CD4-positive, alpha-beta T cell (primary cell): ENCODE measurements at places on chromosomes 3 and 15. TPM values are rescaled to one million over a fixed set of nuclear protein-coding genes. Genes with fewer than 3 reads are reported as not detected.

DNA sequence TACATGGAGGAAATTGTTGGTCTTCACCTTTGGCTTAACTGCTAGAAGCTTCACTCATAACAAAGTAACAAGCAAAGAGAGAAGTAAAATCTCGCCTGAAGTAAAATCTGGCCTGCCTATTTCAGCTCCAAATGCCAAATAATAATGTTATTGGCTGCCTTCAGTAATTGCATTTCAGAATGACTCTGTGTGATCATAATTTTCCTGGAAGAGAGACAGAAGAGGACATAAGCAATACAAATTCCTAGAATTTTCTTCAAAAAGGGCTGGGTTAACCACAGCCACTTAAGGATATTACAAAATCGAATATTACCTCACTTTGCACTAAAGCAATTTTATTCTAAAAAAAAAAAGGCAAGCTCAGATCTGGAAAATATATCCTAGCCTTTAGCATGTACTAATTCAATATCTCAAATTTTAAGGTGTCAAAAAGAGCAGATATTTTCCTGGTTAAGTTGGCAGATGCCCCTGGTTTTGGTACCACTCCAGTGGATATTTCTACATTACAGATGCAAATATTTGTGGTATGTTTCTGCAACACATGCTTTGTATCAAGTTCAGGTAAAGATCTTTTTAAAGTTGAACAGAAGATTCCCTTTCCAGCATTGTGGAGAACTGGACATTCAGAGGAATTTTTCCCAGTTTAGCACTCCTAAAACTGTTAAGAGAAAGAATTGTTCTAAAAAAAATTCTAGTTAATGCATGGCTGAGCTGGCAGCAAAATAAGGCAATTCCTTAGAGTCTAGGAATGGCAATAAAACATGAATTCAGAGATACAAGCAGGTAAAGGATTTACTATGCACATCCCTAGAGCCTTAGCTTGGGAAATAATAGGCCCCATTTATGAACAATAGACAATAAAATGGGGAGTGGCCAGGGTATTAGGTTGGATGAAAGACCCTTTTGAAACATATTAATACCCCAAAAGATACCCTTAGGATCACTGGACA, 116.7 kb downstream of the STAC start:
- H3K36me3 ChIP-seq: no peaks in the 10 kb centered on the region
- H3K4me1 ChIP-seq: no peaks in the 10 kb centered on the region
- DNase-seq: no peak
- H3K27ac ChIP-seq: no peak overlapping the region
- H3K27me3 ChIP-seq: no peaks in the 10 kb centered on the region
- no peak overlapping the region for H3K4me3 ChIP-seq

DNA sequence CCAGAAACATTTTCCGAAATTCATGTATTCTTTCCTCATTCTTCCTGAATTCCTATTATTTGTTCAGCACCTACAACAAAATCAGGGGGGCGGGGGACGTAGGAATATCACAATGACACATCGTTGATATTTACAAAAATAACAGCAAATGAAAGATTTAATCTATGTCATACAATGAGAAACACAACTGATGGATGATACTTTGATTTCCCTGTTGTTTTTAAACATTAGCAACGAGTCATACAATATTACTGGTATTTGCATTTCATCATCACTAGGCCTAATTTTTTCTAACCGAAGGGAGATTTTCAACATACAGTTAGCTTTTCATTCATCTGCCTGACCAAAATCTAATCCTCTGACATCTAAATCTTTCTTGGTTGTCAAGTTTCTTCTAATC, 45.3 kb upstream of the INO80 start:
- H3K27me3 ChIP-seq: no peaks in the 10 kb centered on the region
- H3K4me3 ChIP-seq: no peak overlapping the region

- no peak overlapping the region for H3K27ac ChIP-seq
- H3K36me3 ChIP-seq: no peaks in the 10 kb centered on the region
- no peaks in the 10 kb centered on the region for H3K4me1 ChIP-seq
- H3K27me3 ChIP-seq: no peaks in the 10 kb centered on the region
Measured at GRCh38 chr3:115691964-115692363, 68.7 kb downstream of the GAP43 start.

DNA sequence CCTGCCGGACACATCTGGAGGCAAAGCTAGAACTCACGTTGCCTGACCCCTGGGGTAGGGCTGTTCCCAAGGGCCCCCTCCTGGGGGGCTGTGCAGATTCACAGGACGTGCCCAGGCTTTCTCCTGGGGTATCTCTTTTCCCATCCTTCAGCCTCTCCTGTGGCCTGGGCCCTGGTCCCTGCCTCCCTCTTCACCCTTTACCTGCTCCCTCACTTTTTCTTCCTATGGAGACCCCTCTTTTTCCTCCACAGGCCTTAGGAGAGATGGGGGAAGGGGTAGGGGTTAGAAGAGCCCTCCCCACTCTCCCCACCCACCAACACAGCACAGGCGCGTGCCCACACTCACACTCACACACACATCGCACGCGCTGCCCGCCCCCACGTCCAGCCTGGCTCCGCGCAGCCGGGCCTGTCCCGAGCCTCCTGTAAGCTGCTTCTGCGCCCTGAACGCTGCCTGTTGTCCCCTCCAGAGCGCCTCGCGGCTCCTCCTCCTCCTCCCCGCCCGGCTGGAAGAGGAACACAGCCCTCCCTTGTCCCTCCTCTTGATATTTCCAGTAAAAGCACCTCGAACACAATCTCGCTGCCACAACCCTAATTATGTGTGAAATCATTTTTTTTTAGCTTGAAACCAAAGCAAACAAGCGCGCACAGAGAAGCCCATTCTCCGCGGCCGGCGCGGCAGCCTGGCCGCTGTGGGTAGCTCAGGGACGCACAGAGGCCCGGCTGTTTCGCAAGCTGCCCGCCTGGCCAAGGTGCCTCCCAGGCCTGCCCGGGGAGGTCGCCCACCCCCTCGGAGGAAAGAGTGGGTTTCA, 33.9 kb upstream of the ACAN start:
- H3K4me1 ChIP-seq: peaks cover 5% of the 10 kb centered on the region
- no peak overlapping the region for H3K4me3 ChIP-seq
- H3K36me3 ChIP-seq: no peaks in the 10 kb centered on the region
- no peak for DNase-seq
- no peak overlapping the region for H3K27ac ChIP-seq

DNA sequence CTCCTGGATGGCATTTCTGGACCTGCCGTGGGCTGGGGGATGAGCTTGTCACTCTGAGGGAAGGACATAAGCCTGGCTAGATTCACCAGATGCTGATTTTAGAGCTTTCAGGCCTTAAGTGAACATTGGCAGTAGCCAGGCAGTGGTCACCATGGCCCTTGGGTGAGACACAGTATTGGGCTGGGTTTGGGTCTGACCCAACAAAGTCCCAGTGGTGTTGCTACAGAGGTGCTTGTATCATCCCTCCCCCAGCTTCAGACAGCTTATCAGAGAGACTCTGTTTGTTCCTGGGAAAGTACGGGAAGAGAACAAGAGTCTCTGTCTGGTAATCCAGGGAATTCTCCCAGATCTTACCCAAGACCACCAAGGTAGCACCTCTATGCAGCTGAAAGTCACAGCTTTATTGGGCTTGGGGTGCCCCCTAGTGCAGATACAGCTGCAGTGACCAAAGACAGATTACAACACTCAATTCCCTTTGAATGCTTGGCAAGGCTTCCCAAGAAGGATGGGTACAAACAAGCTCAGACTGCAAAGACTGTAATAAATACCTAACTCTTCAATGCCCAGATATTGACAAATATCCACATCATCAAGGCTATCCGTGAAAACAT, 9.8 kb upstream of the RUVBL1 start:
- no peaks in the 10 kb centered on the region for H3K27me3 ChIP-seq
- no peaks in the 10 kb centered on the region for H3K36me3 ChIP-seq
- no peak overlapping the region for H3K27ac ChIP-seq
- no peaks in the 10 kb centered on the region for H3K4me1 ChIP-seq
- H3K4me3 ChIP-seq: no peak overlapping the region

DNA sequence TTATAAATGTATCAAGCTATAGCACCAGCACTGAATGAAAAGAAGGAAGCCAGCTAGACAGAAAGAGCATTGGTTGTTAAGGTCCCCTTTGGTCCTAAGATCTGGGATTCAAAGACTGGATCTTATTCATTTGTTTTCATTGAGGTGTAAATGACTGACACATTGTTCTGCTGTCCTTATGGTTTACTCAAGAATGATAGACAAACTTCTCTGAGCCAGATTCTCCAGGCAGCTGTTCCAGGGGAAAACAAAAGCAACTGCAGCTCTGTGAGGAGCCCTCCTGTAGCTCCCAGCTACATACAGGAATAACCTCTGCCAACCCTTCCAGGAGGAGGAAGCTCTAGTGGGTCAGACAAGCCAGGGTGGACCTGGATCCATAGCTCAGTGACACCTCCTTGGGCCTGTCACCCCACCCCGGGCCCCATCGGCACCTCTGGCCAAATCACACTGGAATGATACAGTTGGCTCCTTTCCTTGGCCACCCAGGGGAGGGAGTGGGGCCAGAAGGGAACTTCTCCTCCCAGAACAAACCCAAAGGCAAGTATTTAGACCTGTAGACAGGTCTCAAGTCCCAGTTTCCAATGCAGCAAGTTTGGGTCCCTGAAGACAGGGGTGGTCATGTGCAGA, 57.8 kb downstream of the ZNF621 start:
- H3K27me3 ChIP-seq: peaks cover 2% of the 10 kb centered on the region
- H3K27ac ChIP-seq: no peak overlapping the region
- no peak for DNase-seq
- peaks cover 3% of the 10 kb centered on the region for H3K4me1 ChIP-seq
- no peaks in the 10 kb centered on the region for H3K36me3 ChIP-seq
- H3K4me3 ChIP-seq: no peak overlapping the region

DNA sequence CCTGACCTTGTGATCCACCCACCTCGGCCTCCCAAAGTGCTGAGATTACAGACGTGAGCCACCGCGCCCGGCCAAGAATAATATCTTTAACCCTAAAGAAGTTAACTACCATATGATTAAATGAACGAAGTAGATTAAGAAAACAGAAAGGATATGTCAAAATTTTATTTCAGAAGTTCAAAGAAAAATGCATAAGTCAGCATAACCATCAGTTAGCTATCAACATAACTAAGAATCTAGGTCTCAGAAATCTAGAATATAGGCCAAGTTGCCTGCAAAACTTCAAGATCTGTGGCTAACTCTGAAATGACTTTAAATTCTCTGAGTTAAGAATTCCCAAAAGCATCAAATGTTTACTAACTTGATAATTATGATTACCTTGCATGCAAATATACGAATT, 38.0 kb downstream of the INO80 start:
- peaks cover 82% of the 10 kb centered on the region for H3K36me3 ChIP-seq
- DNase-seq: no peak
- H3K27me3 ChIP-seq: no peaks in the 10 kb centered on the region
- no peak overlapping the region for H3K4me3 ChIP-seq

DNA sequence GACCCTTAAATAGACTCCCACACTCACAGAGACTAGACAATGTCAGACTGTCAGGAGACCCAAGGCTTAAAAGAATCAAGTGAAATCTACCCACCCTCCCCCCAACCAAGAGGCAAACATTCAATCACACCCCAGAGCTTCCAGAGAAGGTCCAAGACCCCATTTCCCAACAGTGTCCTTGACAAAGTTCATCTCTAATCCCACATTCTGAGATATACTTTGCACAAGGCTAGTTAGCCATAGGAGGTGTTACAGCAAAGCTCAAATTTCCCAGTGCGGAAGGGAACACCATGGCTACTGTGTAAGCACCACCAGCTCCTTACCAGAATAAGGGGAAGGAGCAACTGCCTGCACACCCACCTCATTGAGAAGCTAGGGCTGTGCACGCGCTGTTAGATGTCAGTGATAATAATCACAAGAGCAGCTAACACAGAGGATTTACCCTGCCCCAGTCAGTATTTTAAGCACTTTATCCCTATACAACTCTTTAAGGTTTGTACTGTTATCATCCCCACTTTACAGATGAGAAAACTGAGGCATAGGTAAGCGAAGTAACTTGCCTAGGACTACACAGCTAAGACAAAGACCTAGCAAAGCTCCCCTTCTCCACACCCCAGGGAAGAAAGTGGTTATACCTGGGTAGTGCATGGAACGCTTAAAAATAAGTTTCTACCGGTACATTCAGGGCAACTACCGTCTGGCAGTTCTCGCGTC, 17.3 kb downstream of the SPATA12 start:
- peak overlapping the region; percentile 52 for H3K4me3 ChIP-seq
- no peak for DNase-seq
- H3K36me3 ChIP-seq: no peaks in the 10 kb centered on the region
- H3K27ac ChIP-seq: no peak overlapping the region

GRCh38 chr3:137948400-137949072, 61.4 kb upstream of the CLDN18 start:
- no peaks in the 10 kb centered on the region for H3K27me3 ChIP-seq
- H3K4me1 ChIP-seq: peaks cover 3% of the 10 kb centered on the region
- H3K27ac ChIP-seq: no peak overlapping the region
- no peaks in the 10 kb centered on the region for H3K36me3 ChIP-seq
- DNase-seq: no peak

GRCh38 chr3:196193133-196193735, 18.0 kb downstream of the ZDHHC19 start:
- H3K27me3 ChIP-seq: no peaks in the 10 kb centered on the region
- peaks cover 51% of the 10 kb centered on the region for H3K4me1 ChIP-seq
- H3K4me3 ChIP-seq: no peak overlapping the region
- H3K27ac ChIP-seq: peak overlapping the region; percentile 85
- no peaks in the 10 kb centered on the region for H3K36me3 ChIP-seq
- no peak for DNase-seq

GRCh38 chr3:49343163-49343562, 3.3 kb upstream of the USP4 start:
- H3K36me3 ChIP-seq: no peaks in the 10 kb centered on the region
- peak overlapping the region; percentile 40 for H3K27ac ChIP-seq
- H3K4me1 ChIP-seq: peaks cover 58% of the 10 kb centered on the region
- no peak overlapping the region for H3K4me3 ChIP-seq
- no peaks in the 10 kb centered on the region for H3K27me3 ChIP-seq

DNA sequence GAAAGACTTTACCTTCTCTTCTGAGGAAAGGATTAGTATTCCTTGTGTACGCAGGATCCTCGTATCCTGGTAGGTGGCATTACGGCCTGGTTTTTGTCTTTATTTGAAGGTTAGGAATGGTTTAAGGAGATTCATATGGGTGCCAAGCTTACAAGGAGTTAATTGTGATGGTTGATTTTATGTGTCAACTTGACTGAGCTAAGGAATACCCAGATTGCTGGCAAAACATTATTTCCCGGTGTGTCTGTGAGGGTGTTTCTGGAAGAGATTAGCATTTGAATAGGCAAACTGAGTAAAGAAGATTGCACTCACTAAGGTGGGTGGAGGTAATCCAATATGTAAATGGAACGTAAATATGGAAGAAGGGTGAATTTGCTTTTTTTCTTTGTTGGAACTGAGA, 44.4 kb upstream of the ABI3BP start:
- H3K27ac ChIP-seq: no peak overlapping the region
- H3K36me3 ChIP-seq: no peaks in the 10 kb centered on the region
- no peak overlapping the region for H3K4me3 ChIP-seq
- DNase-seq: no peak
- no peaks in the 10 kb centered on the region for H3K27me3 ChIP-seq

The DUOX2 gene
- total RNA-seq: 0.05 TPM

The PPP1R14D gene
- total RNA-seq: not detected

The TMCO5A gene
- total RNA-seq: not detected

The CNTN4 gene
- total RNA-seq: not detected

The GOLGA6L7 gene
- not detected for total RNA-seq

The CSTA gene
- 1.4 TPM for total RNA-seq

The MOBP gene
- total RNA-seq: not detected
